ENCODE measurements at places on chromosomes 5 and 9.

DNA sequence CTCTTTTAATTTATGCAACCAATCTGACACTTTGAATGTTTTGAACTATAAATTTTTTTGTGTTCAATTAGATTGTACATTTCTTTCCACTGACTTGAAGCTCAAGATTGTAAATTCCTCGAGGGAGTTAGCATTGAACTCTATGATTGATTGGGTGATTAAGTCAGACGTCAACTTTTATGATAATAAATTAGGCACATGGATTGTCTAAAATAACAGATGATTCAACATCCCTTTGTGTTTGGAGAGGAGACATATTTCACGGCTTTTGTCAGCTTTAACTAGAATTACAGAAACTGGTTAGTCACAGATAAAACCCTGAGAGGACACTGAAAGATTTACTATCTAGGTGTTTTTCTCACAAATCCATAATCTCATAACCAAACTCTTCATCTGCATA lies 32.7 kb upstream of the TXNDC8 start:
- peak; percentile 59 for DNase-seq

GRCh38 chr5:74131250-74131649 lies 505.3 kb downstream of the ARHGEF28 start:
- no peak for DNase-seq

- DNase-seq, result no peak
Observed at GRCh38 chr5:152256580-152256979, 148.5 kb downstream of the NMUR2 start.

DNA sequence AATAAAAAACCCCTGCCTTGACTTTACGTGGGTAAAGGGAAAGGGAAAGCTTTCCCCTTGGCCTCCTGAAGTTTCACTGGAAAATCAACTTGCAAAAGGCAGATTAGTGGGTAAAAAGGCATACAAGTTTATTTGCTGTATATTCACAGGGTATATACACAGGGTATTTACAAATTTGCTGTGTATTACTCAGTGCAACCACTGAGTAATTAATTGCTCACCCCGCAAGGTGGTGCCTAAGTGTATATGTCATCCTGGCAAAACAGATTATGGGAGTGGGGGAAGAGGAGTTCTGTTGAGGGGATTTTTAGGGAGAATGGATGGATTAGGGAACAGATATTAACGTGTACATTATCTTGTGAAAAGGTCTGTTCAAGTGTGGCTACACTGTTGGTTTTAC lies 7.1 kb upstream of the RARS1 start:
- DNase-seq, result peak; percentile 64

GRCh38 chr5:128920345-128921215 lies 44.7 kb upstream of the SLC27A6 start:
- DNase-seq, result peak; percentile 73
